ENCODE measurements at places on chromosomes 5 and 9.

GRCh38 chr5:96155147-96155546 lies 193.5 kb upstream of the ELL2 start:
- no peak for DNase-seq

GRCh38 chr5:172452398-172453205 lies 1.7 kb downstream of the SH3PXD2B start:
- no peak for DNase-seq

DNA sequence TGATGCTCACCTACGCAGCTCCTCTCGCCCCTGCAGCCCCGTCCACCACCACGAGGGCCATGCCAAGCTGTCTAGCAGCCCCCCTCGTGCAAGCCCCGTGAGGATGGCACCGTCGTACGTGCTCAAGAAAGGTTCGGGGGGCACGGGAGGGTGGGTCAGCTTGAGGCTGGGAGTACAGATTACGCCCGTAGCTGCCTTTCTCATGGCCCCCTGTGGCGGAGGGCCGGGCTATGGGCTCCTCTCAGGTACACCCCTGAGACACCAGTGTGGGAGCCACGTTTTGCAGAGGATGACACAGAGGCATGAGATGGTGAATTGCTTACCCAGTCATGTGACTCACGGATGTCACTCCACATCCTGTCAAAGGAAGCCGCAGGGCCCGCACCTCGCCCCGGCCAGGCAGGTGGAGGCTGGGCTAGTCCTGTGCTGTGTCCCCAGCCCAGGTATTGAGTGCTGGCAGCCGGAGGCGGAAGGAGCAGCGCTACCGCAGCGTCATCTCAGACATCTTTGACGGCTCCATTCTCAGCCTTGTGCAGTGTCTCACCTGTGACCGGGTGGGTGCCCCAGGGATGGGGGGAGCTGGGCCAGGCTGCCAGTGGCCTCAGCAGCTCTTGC lies 33.7 kb downstream of the USP20 start:
- no peak for DNase-seq

GRCh38 chr5:91136271-91136670 lies 246.8 kb downstream of the ARRDC3 start:
- DNase-seq = no peak

- no peak for DNase-seq
Observed at GRCh38 chr9:1535051-1535450, 480.1 kb upstream of the SMARCA2 start.

GRCh38 chr5:56656846-56657726 lies 158.3 kb upstream of the MAP3K1 start:
- no peak for DNase-seq
